Tongue (tissue), 3 donors: ENCODE measurements at places on chromosomes 12 and 14. TPM values are rescaled to one million over a fixed set of nuclear protein-coding genes. Genes with fewer than 3 reads are reported as not detected.

- no peak for DNase-seq
Measured at GRCh38 chr14:86712176-86712575, 1182.2 kb downstream of the FLRT2 start.

- DNase-seq: peak; percentile 55
Measured at GRCh38 chr12:6178981-6179761, 21.0 kb upstream of the CD9 start.

DNA sequence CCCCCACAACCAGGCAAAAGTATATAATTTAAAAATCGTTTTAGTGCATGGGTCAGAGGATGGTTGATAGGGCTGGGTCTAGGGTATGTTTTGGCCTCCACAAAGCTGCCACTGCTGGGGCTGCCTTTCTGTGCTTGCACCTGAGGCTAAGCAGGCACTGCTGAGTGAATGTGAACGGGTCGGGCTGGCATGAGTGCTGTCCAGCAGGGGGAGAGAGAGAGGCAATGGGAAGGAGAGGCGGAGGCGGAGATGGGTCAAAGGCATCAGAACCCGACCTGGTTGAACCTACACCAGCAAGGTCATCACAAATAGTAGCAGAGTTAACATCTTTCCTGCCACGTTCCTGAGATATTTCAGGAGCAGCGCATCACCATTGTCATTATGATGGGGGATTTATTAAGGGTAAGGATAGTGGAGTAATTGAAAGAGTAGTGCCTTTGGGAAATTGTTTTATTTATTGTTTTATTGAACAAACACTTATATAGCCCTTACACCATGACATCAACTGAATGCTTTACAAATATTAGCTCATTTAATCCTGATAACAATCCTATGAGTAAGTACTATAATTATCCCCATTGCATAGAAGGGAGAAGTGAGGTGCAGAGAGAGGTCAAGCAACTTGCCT is 5.8 kb upstream of the NRXN3 start:
- DNase-seq: peak; percentile 10

- DNase-seq: peak; percentile 43
Measured at GRCh38 chr12:118055144-118055557, 5.8 kb downstream of the WSB2 start.

USP44 gene
- total RNA-seq: 0.31 TPM
